ENCODE measurements at places on chromosomes 5 and 9.
A peak's percentile ranks its signal among the peaks of the same experiment; 100 is the strongest.

DNA sequence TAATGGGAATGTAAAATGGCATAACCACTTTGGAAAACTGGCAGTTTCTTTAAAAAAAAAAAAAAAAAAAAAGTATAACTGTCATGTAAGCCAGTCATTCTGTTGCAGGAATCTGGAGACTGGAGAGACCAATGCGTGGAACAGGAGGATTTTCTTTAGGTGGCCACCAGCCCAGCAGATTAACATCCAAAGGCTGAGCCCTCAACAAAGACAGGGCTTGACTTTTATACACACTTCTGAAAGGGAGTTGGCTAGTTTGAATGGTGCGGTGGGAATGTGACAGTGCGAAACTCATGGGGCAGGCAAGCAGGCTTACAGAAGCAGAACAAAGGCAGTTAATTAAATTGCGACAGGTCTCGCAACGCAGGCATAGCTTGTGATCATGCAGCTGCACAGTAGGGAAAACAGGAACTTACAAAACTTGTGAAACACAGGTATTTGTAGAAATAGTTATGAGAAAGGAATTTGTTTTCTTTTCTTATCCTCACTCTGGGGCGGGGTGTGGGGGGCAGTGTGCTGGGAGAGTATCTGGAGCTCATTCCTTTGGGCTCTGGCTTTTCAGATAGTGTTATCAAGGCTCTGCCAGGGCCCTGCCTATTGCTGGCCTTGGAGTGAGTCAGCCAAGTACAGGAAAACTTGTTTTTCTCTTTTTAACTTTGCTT is 12.0 kb downstream of the UIMC1 start:
- DNase-seq = peak; percentile 87

DNA sequence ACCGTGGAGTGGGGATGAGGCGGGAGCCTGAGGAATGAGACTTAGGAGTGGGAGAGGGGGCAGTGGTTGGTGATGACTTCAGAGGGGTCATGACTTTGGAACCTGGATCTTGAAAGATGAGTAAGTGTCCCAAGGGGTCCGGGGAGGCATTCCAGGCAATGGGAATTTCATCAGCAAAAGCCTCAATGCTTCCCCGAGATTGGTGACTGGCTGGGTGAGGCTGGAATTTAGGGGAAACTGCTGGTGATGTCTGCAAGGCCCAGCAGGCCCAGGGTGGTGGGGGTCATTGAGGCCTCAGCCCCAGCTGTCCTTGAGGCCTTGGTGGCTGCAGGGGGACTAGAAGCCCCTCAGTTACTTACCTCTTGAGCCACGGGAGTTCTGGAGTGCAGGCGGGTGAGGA is 7.5 kb downstream of the NDST1 start:
- DNase-seq = no peak

DNA sequence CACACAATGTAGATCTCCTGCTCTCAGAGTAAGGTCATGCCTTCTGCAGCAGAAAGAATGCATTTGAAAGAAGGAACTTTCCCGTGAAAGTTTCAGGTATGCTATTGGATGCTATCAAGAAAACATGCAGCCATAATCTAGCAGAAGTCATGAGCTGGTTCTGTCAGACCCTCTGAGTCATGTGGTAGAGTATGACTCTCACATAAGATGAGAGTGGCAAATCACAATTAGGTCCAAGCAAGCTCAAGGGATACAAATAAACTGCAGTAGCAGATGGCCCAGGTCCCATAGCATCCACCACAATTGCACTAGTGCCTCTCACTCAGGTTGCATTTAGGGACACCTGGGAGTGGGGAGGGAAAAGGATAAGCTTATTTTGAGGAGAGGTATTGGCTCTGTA is 292.8 kb downstream of the ASTN2 start:
- no peak for DNase-seq

GRCh38 chr5:143514616-143515335 is 111.3 kb upstream of the NR3C1 start:
- no peak for DNase-seq

DNA sequence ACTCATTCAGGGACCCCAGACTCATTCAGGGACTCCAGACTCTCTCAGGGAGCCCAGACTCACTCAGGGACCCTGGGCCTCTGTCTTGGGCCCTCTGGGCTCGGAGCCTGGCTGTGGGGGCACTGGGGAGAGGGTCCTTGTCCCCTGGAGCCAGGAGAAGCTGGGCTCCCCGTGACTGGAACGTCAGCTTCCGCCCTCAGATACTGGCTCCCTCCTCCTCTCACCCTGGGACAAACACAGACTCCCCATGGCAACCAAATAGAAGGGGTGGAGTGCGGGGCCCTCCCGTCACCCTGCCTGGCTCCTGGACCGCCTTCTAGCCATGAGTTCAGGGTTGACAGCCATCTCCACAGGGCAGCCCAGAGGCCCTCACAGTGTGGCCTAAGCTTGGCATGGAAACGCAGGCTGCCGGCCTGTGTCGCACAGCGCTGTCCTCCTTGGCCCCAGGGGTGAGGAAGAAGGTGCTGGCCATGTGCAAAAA is 27.6 kb downstream of the ZDHHC11B start:
- DNase-seq = peak; percentile 76

- no peak for DNase-seq
These were observed 126.1 kb downstream of the SNX18 start for GRCh38 chr5:54643685-54644106.

GRCh38 chr9:95206143-95206542 is 111.4 kb downstream of the FANCC start:
- no peak for DNase-seq

DNA sequence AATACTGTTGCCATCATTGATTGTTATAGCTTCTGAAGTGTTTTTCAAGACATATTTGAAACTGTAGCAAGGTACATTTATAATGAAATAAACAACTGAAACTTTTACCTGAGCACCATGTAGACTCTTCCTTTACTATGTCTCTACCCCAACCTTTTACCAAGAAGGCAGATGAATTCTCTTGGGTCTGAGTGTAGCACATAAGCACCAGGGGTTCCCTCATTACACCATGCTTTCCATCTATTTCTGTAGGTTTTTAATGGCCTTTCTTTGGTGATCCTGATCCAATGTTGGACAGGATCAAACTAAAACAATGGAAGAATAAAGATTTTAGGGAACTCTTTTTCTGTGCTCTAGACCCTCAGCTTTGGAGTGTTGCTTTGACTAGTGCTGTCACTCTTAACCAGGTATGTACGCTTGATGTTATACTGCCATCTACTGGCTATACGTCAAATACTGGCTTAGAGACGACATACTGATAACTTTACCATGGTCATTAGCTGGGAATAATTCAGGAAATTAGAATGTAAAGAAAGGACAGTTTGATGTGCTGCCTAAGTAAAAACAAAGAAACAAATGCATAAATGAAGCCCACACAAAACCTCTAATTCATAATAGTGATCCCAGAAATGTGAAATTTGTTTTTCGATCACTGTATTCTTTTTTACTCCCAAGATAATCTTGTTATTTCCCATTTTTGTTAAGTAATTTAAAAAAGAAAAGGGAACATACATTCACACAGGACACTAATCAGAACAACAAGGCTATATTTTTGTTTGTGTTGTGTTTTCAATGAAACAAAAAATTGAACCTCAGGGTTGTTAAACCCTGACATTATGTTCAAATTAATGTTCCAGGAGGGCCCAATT is 30.7 kb downstream of the IFNW1 start:
- no peak for DNase-seq

DNA sequence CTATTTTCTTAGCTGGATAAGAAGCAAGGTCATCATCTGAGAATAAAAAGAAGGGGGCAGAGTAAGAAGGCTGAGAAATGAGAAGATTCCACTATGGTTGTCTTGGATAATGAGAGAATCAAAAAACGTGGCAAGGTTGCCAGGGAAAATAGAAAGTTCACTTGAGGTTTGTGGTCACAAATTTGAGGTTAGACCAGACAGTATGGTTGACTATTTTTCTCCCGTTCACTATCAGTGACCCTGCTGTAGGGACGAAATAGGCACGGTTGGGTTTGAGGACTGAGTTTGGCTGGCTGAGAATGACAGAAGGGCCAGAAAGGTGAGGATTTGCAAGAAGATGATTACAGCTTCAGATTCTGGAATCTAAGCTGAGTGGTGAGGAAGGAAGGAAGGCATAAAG is 266.0 kb upstream of the ZNF462 start:
- DNase-seq = no peak

DNA sequence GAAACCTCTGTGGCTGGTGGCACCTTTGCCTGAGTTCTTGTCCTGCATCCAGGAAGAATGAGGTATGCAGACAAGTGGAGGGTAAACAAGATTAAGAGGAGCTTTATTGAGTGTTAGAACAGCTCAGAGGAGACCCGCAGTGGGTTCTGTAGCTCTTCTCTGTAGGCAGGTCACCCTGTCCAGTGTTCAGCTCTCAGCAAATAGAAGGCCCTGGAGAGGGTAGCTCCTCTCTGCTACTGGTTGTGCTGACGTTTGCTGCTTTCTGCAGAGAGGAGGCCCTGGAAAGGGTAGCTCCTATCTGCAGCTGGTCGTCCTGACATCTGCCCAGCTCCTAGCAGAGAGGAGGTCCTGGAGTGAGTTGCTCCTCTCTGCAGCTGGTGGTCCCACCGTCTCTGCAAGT is 96.8 kb upstream of the CCDC112 start:
- no peak for DNase-seq

DNA sequence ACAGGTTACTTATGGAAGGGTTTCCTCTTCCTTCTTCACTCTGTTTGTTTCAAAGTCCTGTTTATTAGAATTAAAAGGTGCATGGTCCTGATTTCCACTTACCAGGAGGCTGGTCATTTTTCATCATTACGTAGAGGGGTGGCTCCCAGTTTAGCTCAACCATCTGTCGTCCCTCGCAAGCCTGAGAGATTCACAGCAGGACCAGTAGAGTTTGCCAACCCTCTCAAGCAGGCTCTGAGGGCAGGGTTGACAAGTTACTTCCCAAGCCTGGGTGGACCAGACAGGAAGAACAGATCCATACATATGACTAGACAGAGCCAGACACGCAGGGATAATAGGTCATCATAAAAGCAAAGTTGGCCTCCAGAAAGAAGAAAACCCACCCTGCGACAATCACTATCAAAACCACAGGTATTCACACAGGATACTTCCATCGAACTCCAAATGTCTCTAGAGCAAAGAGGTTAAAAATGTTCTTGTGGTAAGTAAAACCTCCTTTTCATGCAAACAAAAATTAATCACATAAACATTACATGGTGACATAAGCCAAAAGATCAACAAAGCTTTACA is 151.9 kb downstream of the ELAVL2 start:
- no peak for DNase-seq

DNA sequence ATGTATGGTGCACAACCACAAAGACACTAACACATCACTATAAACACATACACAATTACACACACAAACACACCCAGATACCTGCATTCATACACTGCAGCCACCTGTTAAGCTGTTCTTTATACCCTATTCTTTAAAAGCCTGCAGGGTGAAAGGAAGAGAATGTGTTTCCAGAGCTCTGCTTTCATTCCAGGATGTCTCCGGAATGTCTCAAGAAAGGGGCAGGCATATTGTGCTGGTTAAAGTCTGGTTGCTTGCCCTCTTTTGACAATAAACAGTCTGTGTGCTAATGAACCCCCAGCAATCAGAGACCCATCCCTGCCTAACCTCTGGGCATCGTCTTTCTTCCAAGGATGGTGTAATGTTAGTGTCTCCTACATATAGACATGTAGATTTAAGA is 181.6 kb downstream of the EPB41L4A start:
- no peak for DNase-seq

DNA sequence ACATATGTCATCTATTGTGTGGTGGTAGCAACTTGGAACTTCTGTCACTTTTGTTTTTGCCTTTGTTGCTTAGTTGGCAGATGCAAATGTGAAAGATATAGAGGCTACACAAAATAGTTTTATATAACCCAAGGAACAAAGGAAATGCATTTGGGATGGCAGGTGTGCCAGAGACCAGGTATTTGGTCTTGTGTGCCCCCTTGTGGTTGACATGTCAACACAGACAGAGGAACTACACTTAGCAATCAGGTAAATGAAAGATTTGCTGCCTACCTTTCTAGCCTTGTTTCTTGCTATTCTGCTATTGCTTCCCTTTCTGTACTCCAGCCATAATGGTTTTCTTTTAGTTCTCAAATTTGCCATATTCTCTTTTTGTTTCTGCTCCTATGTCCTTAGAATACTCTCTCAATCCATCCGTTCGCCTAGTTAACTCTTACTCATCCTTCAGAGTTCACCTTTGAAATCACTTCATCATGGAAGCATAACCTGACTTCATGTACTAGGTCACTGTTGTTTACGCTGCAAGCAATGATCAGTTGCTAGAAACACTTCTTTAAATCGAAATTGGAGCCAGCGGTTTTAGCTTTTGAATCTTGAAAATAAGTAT is 119.5 kb downstream of the TRPM3 start:
- DNase-seq = no peak

GRCh38 chr5:170173227-170173626 is 59.6 kb upstream of the C5orf58 start:
- no peak for DNase-seq

GRCh38 chr9:29741169-29741568 is 2167.9 kb upstream of the C9orf72 start:
- no peak for DNase-seq

DNA sequence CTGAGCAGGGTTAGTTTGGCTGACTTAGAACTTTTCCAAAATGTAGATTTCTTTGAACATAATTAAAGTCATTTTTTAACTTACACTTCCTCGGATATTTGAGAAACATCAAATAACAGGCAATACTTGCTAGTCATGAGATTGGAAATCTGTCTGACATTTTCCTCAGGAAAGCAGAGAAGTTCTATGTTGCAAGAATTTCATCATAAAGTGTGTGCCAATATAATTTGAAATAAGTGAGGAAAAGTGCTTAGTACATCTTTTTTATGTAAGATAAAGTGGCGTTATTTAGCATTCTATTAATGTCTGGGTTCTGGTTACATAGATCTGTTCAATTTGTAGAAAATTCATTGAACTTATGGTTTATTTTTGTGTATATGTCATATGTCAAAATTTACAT is 48.7 kb upstream of the C5orf47 start:
- DNase-seq = no peak

DNA sequence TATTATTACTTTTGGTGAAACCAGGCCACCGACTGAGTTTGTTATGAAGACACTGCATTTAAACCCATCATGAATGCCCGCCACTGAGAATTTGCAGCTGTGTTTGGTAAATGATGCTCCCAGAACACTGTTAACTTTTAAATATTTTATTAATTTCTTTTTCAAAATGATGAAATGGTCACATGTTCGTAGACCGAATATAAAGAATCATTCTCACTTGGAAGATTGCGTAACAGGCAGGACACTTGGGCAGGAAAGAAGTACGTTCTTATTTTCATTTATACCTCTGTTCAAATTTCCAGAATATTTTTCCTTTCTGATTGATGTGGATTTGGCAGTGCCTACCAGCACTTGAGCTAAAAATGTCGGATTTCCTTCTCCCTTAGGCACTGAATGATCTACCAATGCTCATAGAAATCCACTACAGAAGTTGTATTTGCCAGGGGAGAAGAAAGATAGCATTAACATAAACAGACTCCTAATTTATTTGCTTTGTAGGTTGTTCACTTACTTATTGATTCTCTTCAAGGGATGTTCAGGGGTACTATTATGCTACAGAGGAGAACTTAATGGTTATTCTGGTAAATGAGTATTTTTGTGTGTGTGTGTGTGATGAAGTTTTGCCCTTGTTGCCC is 13.8 kb downstream of the CYFIP2 start:
- no peak for DNase-seq
